Thyroid gland (tissue), 4 donors: ENCODE measurements at places on chromosomes 5 and 9. TPM values are rescaled to one million over a fixed set of nuclear protein-coding genes. Genes with fewer than 3 reads are reported as not detected.

FAT2 gene
- total RNA-seq: 0.11 TPM

COL23A1 gene
- total RNA-seq: 84.2 TPM

DNA sequence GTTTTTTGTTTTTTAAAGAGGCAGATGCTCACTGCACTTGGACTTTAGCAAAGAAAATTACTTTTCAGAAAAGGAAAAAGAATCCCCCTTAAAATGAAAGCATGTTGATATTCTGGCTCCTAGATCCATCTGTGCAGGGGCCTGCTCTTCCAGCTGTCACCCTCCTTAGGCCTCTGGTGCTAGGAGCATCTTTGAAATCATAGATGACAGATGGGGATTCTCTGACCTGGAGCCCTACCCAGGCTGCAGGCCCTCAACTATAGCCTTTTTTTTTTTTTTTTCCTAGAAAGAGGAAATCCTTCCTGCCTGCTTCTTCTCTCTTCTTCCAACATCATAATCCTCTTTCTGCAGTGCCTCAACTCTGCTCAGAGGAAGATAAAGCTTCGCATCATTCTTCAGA is 16.3 kb upstream of the DCP2 start:
- DNase-seq: no peak

ISOC1 gene
- total RNA-seq: 28.5 TPM

DNA sequence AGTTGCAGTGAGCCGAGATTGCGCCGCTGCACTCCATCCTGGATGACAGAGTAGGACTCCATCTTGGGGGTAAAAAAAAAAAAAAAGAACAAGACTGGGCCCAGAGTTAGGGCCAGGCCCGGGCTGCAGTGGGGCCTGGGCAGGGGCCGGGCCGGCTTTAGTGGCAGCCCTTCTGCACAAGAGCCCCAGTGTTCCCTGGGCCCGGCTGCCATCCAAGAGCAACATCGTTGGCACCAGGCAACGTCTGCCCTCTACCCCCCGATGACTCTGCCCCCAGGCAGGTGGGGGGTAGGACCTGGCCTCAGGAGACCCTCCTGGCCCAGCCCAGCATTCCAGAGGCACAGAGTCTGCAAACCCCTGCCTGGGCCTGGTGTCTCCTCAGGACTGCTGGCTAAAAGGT is 4.9 kb upstream of the FGFR4 start:
- DNase-seq: no peak
